ENCODE measurements at places on chromosomes 6 and 20. TPM values are rescaled to one million over a fixed set of nuclear protein-coding genes. Genes with fewer than 3 reads are reported as not detected.
A peak's percentile ranks its signal among the peaks of the same experiment; 100 is the strongest.

The ZBTB46 gene
- 12.5 TPM for total RNA-seq

- no peaks in the 10 kb centered on the region for H3K36me3 ChIP-seq
- peak; percentile 48 for DNase-seq
- H3K4me1 ChIP-seq, result peaks cover 5% of the 10 kb centered on the region
- H3K27me3 ChIP-seq, result no peaks in the 10 kb centered on the region
Observed at GRCh38 chr20:57628047-57628961, 8.1 kb upstream of the ZBP1 start.

The PNLDC1 gene
- 19.9 TPM for total RNA-seq

GRCh38 chr20:38650010-38650409 is 48.4 kb downstream of the ARHGAP40 start:
- no peaks in the 10 kb centered on the region for H3K36me3 ChIP-seq
- no peaks in the 10 kb centered on the region for H3K27me3 ChIP-seq
- H3K27ac ChIP-seq, result no peak overlapping the region
- no peaks in the 10 kb centered on the region for H3K4me1 ChIP-seq
- DNase-seq, result no peak

The NOX3 gene
- total RNA-seq, result not detected

DNA sequence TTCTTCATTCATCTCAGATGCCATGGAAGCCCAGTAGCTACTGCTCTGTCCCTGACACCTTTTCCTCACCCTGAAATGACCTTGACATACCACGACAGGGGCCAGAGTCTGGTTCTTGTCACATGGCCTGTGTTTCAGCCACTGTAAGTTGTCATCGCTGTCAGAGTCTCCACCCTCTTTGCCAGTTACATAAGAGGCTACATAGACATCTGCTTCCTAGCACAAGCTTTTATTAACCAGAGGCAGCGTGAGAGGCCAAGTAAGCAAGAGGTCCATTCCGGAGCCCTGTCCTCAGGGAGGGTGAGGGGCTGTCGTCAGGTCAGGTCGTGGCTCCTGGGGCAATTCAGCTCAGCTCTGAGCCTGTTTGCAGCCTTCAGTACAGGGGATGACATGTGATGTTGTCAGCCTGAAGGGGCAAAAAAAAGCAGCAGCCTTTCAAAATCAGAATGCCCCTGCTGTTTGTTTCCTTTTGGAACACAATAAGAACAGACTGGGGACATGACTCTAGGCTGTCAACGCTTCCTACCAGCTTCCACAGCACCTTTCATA is 146.3 kb downstream of the MTFR2 start:
- H3K27me3 ChIP-seq, result no peaks in the 10 kb centered on the region
- no peaks in the 10 kb centered on the region for H3K36me3 ChIP-seq
- peak overlapping the region; percentile 47 for H3K27ac ChIP-seq
- H3K4me3 ChIP-seq, result no peak overlapping the region

The CRISP3 gene
- not detected for total RNA-seq

The MUCL3 gene
- 0.19 TPM for total RNA-seq
